ENCODE measurements at places on chromosomes 4 and X.

DNA sequence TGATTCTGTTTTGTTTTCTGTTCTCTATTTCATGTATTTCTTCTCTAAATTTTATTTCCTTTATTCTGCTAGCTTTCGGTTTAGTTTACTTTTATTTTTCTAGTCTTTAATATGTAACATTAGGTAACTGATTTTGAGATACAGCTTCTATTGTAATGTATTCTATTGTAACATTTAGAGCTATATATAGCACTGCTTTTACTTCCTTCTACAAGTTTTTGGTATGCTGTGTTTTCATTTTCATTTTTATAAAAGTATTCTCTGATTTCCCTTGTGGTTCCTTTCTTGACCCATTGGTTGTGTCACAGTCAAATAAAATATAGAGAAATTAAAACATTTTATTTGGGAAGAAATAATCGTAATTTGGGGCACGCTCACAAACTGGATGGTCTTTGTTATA, 13.9 kb upstream of the CT47A1 start:
- DNase-seq, result no peak

DNA sequence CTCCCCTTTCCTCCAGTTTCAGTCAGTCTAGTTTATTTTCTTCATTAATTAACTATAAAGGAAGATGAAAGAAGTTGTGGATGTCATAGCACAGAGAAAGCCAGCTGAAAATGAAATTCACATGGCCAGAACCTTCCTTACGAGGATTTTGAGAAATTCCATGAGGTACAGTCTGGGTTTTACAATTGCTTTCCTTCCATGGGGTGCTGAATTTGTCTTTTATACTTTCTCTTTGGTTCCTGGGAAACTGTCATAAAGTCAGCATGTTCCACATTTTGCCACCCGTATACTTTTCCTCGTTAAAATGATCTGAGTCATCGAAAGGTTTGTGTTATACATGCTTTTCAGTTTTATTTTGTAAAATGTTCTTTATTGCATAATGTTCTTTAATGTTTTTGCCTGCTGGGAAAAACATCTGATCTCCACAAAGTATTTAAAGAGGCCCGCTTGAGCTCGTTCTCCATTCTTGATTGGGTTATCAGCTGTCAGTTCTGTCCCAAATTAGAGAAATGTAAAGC, 78.1 kb upstream of the CLDN34 start:
- no peak for DNase-seq

DNA sequence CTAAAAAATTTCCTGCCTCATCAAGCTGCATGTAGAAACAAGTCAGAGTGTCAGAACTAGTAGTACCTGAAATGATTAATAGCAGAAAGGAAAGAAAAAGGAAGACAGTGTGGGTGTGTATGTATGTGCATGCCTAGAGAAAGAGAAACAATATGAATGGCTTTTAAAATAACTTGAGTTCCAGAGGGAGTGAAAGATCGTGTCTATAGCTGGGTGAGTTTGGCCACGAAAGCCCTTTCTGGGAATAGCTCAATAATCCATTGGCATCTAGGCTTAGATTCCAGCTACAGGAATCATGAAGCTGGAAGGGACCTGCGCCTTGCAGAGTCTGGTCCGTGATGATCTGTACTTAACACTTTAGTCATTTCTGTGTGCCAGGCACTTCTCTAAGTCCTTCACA, 195.6 kb downstream of the RAPGEF2 start:
- DNase-seq, result no peak

DNA sequence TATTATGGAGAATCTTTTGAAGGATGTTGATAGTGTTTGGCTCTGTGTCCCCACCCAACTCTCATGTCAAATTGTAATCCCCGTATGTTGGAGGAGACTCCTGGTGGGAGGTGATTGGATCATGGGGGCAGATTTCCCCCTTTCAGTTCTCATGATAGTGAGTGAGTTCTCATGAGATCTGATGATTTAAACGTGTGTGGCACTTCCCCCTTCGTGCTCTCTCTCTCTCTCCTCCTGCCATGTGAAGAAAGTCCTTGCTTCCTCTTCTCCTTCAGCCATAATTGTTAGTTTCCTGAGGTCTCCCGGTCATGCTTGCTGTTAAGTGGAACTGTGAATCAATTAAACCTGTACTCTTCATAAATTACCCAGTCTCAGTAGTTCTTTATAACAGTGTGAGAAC, 166.1 kb upstream of the NUDT6 start:
- DNase-seq, result no peak

DNA sequence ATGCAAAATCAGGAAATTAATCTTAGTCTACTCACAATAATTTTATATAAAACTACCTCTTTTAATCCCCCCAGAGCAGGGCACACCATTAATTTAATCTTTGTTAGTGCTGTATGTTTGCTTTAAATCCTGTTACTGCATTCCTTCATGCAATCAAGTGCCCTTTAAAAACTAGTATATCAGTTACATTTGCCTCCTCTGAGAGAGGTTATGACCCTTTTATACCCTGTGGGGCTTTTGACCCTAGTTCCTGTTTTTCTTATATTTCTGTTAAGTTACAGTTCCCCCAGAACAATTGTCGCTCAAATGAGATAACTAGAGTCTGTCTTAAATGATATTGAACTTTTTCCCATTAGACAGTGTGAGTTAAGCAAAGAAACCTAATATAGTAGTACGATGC, 46.2 kb downstream of the GPC4 start:
- no peak for DNase-seq

DNA sequence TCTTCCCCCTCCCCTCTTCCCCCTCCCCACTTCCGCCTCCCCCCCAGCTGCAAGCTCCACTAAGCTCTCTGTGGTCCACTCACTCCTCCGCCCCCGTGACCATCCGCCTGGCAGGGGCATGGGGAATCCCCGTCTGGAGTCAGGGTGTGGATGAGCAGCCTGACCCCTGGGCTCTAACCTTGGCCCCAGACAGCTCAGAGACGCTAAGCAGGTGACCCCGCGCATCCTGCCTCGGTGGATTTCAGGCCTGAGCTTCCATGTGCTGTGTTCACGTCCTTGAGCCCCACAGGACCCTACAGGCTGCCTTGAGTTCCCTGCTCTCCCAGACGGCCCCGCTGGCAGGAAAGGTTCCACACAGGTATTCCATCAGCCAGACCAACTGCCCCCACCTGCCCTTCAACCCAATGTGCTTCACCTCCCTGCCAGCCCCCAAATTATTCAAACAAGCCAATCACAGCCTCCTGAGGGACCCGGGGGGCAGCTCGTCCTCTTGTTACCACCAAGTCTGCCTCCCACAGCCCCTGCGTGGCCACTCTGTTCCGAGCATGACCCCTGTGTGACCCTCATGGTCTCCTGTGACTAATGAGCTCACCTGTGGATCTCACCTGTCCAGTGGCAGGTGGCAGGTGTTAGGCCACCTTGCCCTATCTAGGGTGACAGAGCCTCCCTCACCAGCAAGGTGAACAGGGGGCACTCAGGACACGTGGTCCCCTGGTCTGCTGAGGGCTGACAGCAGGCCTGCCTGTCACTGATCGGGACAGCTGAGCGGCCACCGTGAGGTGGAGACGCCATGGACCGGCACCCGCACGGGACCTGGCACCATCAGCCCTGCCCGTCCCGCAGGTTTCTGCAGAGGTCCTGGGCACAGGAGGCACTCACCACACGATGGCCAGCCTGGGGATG, 73.2 kb upstream of the MXD4 start:
- no peak for DNase-seq

DNA sequence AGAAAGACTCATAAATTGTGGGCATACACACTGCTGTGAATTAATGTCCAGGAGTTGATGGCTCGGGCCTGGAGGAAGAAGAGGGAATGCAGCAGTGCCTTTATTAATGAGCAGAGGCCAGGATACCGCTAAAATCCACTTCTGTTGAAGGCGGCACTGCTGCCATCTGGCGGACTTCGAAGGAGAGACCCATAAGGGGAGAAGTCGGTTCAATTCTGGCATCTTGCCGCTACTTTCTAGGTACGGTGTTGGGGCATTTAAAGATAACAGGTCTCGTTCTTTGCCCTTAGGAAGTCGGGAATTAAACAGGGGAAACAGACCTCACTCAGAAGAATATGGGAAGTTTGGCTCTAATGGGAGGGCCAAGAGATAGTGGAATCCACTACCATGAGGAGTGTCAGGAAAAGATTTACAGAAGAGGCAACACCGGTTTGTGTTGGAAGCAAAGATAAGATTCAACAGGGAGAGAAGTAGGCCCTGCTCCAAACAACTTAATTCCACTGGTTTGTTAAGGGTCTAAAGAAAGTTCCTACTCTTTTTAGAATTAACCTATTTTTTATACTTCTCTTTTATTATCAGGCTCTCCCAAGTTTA, 133.6 kb upstream of the GIMD1 start:
- DNase-seq, result peak; percentile 76

- DNase-seq, result peak; percentile 38
Measured at GRCh38 chrX:63275127-63275526, 76.0 kb downstream of the SPIN4 start.

GRCh38 chr4:151857368-151857767, 96.6 kb upstream of the GATB start:
- DNase-seq, result no peak

GRCh38 chrX:81205551-81205950, 3.6 kb downstream of the SH3BGRL start:
- DNase-seq, result no peak

DNA sequence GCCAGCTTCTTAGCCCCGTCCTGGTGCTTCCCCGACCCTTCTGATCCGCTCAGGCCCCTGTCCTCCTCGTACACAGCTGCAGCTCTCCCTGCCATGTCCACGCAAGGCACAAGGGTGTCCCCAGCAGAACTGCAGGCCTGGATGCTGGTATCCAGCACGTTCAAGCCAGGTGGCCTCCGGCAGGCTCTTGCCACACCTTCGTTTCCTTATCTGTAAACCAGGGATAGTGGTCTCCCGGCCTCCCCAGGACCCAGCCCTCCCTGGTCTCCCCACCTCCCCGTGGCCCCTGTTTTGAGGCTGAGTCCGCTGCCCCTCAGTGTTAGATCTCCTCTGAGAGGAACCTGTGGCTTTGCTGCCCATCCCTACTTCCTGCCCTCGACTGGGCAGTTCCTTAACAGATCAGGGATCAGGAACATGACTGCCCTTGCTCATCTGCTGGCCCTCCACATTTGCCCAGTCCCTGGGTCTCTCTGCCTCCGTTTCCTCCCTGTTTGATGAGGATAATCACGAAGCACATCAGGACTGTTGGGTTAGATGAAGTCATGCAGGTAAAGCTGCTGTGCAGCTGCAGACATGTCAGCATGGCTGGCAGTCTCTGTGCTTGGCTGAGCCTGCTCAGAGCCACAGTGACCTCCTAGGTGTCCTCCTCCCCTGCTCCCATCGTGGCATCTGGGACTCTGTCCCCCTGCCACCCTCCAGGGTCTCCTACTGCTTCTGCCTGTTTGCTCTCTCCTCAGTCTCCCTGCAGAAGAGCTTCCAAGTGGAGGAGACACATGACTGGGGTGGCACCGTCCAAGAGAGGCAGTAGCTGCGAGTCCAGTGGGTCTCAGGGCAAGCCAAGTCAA, 32.9 kb downstream of the PIGG start:
- DNase-seq, result no peak

DNA sequence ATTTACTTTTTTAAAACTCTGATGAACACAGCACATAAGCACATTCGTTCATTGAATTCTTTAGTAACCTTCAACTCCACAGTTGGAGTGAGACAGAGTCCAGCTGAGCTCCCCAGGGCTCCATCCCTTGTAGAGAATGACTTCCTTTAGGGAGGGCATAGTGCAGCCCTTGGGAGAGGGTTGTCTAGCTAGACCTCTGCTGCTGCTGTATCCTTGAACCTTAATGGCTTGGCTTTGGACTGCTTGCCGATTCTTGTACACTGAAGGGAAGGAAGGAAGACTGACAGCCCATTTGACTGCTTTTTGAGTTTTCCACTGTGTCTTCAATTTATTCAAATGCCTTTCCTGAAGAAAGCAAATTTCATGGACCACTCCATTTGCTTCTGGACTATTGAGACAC, 19.4 kb upstream of the FGG start:
- no peak for DNase-seq

GRCh38 chrX:14832151-14832550, 40.7 kb downstream of the FANCB start:
- no peak for DNase-seq

GRCh38 chr4:85642356-85643100, 167.6 kb downstream of the ARHGAP24 start:
- DNase-seq, result no peak

DNA sequence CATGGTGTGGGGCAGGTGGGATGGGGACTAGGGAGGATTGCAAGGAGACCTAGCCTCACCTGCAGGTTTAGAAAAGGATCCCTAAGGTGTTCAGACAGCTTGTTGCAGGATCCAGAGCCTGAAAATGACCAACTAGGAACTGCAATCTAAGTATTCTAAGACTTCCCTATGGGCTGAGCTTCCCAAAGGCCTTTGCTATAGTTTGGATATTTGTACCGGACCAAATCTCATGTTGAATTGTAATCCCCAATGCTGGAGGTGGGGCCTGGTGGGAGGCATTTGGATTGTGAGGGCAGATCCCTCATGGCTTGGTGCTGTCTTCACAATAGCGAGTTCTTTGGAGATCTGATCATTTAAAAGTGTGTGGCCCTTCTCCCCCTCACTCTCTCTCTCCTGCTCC, 52.1 kb downstream of the GPC3 start:
- no peak for DNase-seq

GRCh38 chr4:21680326-21680898, 268.2 kb downstream of the KCNIP4 start:
- DNase-seq, result no peak

DNA sequence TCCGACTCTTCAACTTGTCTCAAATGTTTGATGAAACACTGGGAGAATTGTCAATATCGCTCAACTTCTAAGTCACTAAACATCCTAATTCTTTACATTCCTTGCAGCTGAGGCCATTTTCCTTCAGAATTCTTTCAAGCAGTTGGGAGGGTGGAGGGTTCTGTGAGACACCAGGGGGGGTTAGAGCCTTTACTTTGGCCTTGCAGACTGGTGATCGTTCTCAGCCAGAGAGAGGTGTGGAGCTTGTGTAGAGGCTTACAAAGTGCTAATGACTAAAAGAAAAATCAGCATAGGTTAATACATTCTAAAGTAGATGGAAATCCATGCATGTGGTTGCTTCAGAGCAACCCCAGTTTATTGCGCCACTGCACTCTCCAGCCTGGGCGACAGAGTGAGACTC, 21.3 kb upstream of the SOX3 start:
- DNase-seq, result peak; percentile 23

- no peak for DNase-seq
Measured at GRCh38 chrX:71623714-71624113, 5.4 kb upstream of the CXCR3 start.

DNA sequence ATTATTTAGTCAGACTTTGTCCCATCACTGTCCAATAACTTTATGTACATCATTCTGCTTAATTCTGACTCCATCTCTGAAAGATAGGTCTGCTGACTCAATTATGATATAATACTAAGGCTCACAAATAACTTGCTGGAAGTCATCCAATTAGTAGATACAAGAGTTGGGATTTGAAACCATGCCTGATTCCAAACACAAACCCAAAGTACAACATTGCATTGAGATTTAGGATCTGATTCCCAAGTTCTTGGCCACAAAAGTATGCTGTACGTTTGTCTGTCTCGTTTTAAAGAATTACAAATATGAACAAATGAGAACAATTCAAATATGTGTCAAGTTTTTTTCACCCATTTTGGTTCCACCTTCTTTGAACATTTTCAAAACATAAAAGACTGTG, 108.8 kb downstream of the AMELX start:
- no peak for DNase-seq

Measured in WTC11 (cell line).